ENCODE measurements at places on chromosomes 4 and X. TPM values are rescaled to one million over a fixed set of nuclear protein-coding genes. Genes with fewer than 3 reads are reported as not detected.

- DNase-seq = peak; percentile 41
These were observed 895 bp downstream of the SMIM14 start for GRCh38 chr4:39637586-39638353.

S100G gene
- total RNA-seq = not detected

HS6ST2 gene
- 0.62 TPM for total RNA-seq

CD99L2 gene
- total RNA-seq = 9.6 TPM

SPIN4 gene
- total RNA-seq = 3.3 TPM

All from activated CD4-positive, alpha-beta T cell treated with anti-CD3 and anti-CD28 coated beads for 36 hours (primary cell).